Activated CD4-positive, alpha-beta memory T cell treated with anti-CD3 and anti-CD28 coated beads, Interleukin-2, amount 10 ng/mL, durations not matched to agents 7 days and 5 days (primary cell): ENCODE measurements at places on chromosomes 13 and 19. TPM values are rescaled to one million over a fixed set of nuclear protein-coding genes. Genes with fewer than 3 reads are reported as not detected.

SLITRK5 gene
- not detected for total RNA-seq

CYP4F22 gene
- total RNA-seq, result 1.4 TPM

- DNase-seq, result no peak
These were observed 10.2 kb downstream of the NDUFA11 start for GRCh38 chr19:5893296-5893903.

- DNase-seq, result no peak
These were observed 2235.7 kb upstream of the PCDH20 start for GRCh38 chr13:63651394-63651793.
